ENCODE measurements at places on chromosomes 2 and 18. TPM values are rescaled to one million over a fixed set of nuclear protein-coding genes. Genes with fewer than 3 reads are reported as not detected.

The MGAT4A gene
- 2.1 TPM for total RNA-seq

The BUB1 gene
- 7.6 TPM for total RNA-seq

The XPO1 gene
- total RNA-seq = 89.8 TPM

DNA sequence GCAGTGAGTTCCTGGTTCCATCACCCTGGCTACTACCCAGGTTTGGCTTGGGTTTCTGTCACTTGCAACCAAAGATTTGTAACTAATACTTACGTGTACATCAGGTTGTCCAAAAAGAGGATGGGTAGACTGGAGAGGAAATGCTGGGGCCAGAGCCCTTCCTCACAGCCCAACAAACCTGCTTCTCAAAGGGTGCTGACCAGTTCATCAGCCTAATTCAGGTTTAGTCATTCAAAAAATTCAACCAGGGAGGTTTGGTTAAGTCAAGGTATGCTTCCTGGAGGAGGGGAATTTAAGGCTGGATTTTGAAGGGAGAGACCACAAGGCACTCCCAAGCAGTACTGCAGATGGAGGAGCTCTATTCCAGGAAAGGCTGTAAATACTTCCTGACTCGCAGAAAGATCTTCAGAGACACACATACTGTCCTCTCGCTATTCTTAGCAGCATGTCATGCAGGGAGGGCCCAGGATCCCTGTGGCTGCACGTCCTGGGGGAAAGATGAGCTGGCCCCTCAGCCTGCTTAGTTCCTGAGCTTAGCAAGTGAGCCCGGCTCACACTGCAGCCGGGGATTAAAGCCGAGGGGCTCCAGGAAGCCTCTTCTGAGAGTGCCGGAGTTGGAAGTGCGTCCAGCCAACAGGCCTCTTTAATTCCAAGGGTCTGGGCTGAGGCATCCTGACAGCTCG is 40.0 kb upstream of the BIN1 start:
- DNase-seq = no peak

DNA sequence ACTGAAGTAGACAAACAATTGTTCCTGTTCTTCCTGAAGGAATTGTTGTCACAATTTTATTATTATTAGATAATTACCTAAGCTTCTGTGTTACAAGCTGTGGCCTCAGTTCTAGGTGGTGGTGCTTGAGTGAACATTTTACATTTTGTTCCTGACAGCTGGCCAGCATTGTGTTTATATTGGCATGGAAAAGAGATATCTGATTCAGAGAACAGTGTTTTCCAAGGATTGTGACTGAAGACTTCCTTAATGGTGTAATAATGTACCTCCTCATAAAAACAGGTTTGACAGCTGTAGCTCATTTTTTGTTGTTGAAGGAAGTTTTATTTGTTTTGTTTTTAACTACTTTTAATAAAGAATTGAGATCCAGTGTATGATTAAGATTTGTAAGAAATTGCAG is 95.2 kb downstream of the EPB41L5 start:
- DNase-seq = no peak

- DNase-seq = no peak
Measured at GRCh38 chr18:845152-845819, 33.2 kb upstream of the YES1 start.

DNA sequence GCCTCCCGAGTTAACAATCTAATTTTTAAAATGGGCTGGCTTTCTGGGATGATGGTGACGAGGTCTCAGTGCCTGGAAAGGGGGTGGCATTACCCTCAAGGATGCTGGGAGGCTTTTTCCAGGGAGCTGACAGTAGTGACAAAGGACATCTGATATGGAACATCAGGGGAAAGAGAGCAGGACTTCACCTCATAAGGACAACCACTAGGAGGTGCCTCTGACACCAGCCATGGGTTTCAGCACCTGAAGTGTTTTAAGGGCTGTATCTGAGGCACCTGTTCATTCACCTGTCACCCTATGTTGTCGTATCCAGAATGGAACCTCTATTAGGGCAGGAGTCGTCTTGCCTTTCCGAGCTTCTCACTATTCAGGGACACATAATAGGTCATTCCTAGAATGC is 10.8 kb downstream of the IL36B start:
- no peak for DNase-seq

GRCh38 chr2:214185546-214185945 is 225.3 kb upstream of the VWC2L start:
- DNase-seq = no peak

All from chondrocyte (in vitro differentiated cells).